ENCODE measurements at places on chromosomes 2 and 18. TPM values are rescaled to one million over a fixed set of nuclear protein-coding genes. Genes with fewer than 3 reads are reported as not detected.

DNA sequence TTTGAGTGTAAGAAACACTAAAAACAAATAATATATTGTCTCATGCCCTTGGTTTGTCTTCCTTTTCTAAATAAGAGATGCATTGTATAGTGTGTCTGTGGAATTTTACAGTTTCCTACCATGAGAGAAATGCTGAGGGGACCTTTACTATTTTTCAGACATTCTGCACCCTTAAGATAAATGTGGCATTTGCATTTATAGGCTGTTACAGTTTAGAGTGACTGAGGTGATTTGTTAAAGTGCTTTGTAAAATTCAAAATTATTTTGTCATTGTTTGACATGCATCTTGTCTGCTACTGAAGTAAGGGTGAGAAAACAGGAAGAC lies 78.9 kb upstream of the ZSWIM2 start:
- H3K36me3 ChIP-seq, result no peaks in the 10 kb centered on the region
- H3K4me3 ChIP-seq, result no peak overlapping the region
- no peak overlapping the region for H3K27ac ChIP-seq
- no peaks in the 10 kb centered on the region for H3K4me1 ChIP-seq

DNA sequence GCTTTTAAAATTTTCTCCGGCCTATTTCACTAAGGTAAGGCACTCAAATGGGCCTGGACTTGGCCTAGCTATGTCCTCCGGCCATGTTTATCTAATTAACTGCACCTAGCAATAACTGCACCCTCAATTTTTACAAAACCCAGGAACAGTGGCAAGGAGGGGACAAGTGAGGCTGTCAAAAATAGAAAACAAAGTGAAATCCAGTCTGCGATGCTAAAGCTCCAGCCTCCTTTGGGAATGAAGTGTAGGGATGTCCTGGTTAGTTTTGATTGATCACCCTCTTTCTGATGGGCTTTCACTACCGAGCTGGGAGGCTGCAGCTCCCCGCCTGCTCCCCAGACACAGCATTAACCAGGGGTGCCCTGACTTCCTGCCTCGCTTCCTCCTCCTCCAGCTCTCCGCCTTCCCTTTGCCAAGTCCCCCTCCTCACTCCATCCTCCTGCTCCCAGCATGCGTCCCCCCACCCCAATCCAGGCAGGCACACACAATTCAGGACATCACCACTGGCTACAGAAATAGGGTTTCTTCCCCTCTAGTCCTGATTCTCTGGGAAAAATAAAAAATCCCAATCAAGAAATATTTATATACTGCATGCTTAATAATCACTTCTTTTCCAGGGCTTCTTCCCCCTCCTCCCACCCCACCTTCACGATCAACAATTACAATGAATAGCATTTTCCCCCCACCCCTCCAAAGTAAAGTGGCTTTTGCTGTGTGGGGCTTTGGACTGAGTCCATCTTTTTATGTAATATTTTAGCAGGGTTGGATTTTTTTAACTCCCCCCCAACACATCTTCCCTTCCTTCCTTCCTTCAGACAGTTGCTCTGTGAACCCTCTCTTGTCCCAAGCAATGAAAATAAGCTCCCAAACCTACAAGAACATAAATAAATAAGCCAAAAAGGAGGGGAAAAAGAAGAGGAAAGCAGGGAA lies 3.3 kb upstream of the POU3F3 start:
- H3K36me3 ChIP-seq, result peaks cover 5% of the 10 kb centered on the region
- H3K27ac ChIP-seq, result no peak overlapping the region
- peaks cover 76% of the 10 kb centered on the region for H3K27me3 ChIP-seq

DNA sequence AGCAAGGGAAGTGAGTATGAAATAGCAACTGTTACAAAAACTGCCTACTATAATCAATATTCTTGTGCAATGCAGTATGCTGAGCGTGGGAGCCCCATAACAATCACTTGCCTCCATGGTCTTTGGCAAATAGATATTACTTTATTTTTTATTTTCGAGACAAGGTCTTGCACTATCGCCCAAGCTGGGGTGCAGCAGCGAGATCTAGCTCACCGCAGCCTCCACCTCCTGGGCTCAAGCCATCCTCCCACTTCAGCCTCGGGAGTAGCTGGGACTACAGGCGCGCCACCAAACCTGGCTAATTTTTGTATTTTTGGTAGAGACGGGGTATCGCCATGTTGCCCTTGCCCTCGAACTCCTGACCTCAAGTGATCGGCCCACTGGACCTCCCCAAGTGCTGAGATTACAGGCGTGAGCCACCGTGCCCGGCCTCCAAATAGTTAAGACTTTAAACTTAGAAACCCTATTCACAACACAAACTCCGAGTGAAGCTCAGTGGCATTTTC lies 1.2 kb upstream of the CCNT2 start:
- H3K27ac ChIP-seq, result peak overlapping the region; percentile 97
- DNase-seq, result peak; percentile 27
- H3K27me3 ChIP-seq, result peaks cover 5% of the 10 kb centered on the region
- H3K4me3 ChIP-seq, result peak overlapping the region; percentile 90
- H3K4me1 ChIP-seq, result peaks cover 23% of the 10 kb centered on the region

GRCh38 chr18:11105463-11105862 lies 43.9 kb downstream of the PIEZO2 start:
- no peak overlapping the region for H3K4me3 ChIP-seq
- DNase-seq, result no peak
- no peak overlapping the region for H3K27ac ChIP-seq
- H3K36me3 ChIP-seq, result no peaks in the 10 kb centered on the region
- H3K27me3 ChIP-seq, result no peaks in the 10 kb centered on the region
- no peaks in the 10 kb centered on the region for H3K4me1 ChIP-seq

DNA sequence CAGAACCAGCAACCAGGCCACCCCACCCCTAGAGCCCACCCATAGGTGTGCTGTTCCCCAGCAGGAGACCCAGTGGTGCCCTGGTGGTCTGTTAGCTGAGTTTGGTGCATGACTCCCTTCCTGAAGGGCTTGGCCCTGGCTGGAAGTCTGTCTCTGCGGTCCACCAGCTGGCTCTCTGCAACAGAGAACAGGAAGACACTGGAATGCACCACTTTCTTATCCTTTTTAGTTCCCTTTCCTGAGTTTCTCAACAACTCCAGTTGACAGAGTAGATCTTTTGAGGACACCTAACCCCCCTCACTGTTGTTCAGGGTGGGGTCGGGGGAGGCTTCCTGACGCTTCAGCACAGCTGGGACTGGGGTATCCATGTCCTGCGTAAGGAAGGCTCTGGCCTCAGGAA lies 11.9 kb upstream of the RPL37A start:
- no peaks in the 10 kb centered on the region for H3K4me1 ChIP-seq
- H3K4me3 ChIP-seq, result no peak overlapping the region
- H3K27me3 ChIP-seq, result no peaks in the 10 kb centered on the region
- no peak for DNase-seq
- peaks cover 6% of the 10 kb centered on the region for H3K36me3 ChIP-seq

DNA sequence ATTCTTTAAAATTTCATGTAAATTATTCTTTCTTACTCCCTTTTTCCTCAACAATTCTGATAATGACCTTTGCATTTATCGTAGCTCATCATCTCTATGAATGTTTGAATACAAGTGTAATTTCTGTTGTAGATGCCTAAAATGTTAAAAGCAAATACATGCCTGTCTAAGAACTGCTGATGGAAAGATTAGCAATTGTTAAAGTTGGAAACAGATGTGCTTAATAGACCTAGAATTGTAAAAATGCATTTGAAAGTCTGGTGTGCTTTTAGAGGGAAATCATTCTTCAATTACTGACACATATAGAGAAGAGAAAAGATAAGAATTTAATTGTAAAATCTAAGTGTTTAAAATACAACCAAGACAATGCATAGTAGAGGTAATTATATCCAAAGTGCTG lies 50.4 kb downstream of the CCDC102B start:
- DNase-seq, result no peak
- no peak overlapping the region for H3K27ac ChIP-seq
- no peaks in the 10 kb centered on the region for H3K27me3 ChIP-seq
- H3K4me1 ChIP-seq, result no peaks in the 10 kb centered on the region

- DNase-seq, result no peak
- H3K27me3 ChIP-seq, result no peaks in the 10 kb centered on the region
- no peaks in the 10 kb centered on the region for H3K4me1 ChIP-seq
- no peak overlapping the region for H3K27ac ChIP-seq
- no peak overlapping the region for H3K4me3 ChIP-seq
These were observed 47.9 kb downstream of the RIT2 start for GRCh38 chr18:43067570-43067969.

DNA sequence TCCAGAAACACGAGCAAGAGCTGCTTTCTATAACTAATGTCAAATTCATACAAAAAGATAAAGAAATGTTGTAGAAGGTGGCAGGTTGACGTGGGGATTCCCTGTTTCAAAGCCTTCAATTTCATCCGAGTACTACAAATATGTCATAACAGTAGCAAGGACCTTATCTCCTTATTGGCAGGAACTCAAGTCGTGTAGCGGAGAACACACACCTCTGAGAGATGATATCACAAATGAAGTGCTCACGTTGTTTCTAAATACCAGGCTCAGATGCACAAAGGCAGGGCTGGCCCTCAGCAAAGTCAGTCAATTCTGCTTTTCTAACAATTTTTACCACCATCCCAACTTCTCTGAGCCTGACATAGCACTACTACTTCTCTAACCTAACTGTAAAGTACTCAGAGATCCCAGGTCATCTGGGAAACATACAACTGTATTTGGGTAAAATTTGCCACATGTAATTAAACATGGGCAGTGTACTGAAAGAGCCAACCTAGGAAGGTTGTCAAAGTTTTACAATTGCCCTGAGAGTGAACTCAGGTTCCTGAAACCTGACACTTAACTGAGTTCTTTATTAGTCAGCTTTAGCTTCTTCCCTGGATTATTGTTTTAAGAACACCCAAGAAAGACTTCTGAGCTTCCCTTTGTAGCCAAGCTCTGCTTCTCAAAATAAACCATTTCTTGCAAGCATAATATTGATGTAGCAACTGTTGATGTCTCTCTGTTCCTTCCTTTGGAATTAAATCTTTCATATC lies 813.7 kb upstream of the ACVR2A start:
- no peaks in the 10 kb centered on the region for H3K4me1 ChIP-seq
- no peak for DNase-seq

DNA sequence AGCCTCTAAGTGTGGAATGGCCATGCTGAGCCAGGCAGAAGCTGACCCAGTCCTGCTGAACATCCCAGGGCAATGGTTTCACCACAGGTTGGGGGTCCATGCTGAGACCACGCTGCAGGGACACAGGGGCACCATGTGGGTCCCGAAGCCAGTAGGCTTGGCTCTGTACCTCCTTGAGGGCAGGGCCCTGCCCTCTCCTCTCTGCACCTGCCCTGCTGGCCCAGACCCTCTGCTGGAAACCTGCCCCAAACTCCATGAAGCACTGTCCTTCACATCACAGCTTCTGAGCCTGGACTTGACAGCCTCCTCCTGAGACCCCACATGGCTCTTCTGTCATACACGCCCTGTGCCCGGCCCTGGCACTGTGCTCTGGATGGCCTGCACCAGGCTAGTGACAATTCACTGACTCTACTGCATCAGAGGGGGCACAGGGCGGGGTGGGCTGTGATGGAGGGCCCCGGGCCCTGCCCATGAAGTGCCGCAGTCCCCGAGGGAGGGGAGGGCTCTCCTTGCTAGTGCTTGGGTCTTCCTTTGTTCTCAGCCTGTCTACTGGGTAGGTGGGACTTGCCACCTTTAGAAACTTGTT lies 24.7 kb downstream of the HS6ST1 start:
- DNase-seq, result no peak
- H3K4me3 ChIP-seq, result no peak overlapping the region
- H3K4me1 ChIP-seq, result no peaks in the 10 kb centered on the region
- no peaks in the 10 kb centered on the region for H3K27me3 ChIP-seq
- no peak overlapping the region for H3K27ac ChIP-seq
- H3K36me3 ChIP-seq, result peaks cover 3% of the 10 kb centered on the region

- H3K27ac ChIP-seq, result no peak overlapping the region
- H3K4me1 ChIP-seq, result no peaks in the 10 kb centered on the region
- H3K36me3 ChIP-seq, result peaks cover 1% of the 10 kb centered on the region
- DNase-seq, result no peak
These were observed 159.9 kb downstream of the BARD1 start for GRCh38 chr2:214649440-214650205.

GRCh38 chr2:27105981-27106380 lies 12.9 kb downstream of the CGREF1 start:
- DNase-seq, result no peak
- no peaks in the 10 kb centered on the region for H3K4me1 ChIP-seq
- H3K27me3 ChIP-seq, result peaks cover 3% of the 10 kb centered on the region
- no peak overlapping the region for H3K4me3 ChIP-seq

DNA sequence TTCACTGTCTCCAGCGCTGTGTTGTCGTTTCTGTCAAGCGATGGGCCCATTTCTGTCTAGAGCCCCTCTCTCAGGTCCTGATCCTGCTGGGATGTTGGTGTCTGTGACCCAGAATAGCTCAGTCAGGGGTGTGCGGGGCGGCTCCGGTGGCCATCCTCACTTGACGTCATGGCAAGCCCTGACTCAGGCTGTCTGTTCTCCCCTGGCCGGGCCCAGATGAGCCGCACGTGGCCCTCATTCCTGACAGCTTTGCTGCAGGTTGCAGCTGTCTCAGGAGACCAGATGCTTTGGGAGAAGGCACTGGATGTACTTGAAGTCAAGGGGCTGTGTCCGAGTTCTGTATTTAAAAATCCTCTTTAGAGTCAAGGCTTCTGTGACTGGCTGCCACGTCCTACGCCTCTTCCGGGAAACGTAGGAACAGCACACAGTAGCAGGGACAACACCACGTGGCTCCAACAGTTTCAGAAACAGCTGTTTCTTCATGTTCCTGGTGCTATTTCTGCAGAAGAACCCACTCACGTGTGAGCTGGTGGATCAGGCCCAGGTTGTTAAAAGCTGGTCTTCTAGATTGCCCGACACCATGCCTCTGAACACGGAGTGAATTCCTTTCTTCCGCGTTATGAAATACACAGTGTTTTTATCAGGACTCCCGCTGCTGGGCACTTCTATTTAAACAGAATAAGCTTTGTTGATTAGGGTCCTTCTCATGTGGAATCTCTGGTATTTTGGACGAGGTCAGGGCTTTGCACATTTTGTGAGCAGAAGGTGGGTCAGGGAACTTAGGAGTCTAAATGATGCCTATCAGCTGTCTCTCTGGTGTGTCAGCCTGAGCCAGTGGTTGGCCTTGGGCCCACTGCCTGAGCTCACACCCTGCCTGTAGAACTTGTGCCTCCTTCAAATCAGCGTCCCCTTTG lies 28.3 kb upstream of the NTSR2 start:
- no peaks in the 10 kb centered on the region for H3K36me3 ChIP-seq
- no peaks in the 10 kb centered on the region for H3K27me3 ChIP-seq
- H3K4me1 ChIP-seq, result no peaks in the 10 kb centered on the region
- no peak for DNase-seq
- H3K4me3 ChIP-seq, result no peak overlapping the region
- no peak overlapping the region for H3K27ac ChIP-seq

DNA sequence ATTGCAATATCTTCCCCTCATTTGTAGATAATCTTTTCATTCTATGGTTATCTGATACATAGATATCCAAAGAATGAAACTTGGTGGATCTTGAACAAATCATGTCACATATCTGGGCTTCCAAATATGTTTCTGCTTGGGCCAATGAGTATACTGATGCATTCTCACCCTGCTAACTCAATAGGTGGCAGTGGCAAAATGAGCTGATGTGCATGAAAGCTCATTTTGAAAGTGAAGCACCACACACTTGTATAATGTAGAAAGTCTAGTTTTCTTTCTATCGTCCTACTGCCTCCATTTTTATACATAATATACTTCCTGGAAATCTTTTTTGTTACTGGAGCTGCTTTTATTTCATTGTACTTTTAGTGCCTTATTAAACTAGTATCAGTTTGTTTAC lies 208.2 kb downstream of the PRKCE start:
- H3K4me1 ChIP-seq, result peaks cover 33% of the 10 kb centered on the region
- DNase-seq, result no peak
- H3K27ac ChIP-seq, result no peak overlapping the region
- H3K27me3 ChIP-seq, result no peaks in the 10 kb centered on the region
- no peak overlapping the region for H3K4me3 ChIP-seq

IL1R2 gene
- total RNA-seq, result 36.2 TPM

OR6B2 gene
- not detected for total RNA-seq

DSG4 gene
- not detected for total RNA-seq

CPLX4 gene
- total RNA-seq, result not detected

C2orf66 gene
- not detected for total RNA-seq

ATP8B1 gene
- not detected for total RNA-seq

GNAL gene
- total RNA-seq, result 0.12 TPM

RSAD2 gene
- total RNA-seq, result 8.6 TPM

CIB4 gene
- total RNA-seq, result not detected

Data from activated CD4-positive, alpha-beta memory T cell treated with anti-CD3 and anti-CD28 coated beads for 36 hours (primary cell).